ENCODE measurements at places on chromosomes 5 and 9. TPM values are rescaled to one million over a fixed set of nuclear protein-coding genes. Genes with fewer than 3 reads are reported as not detected.

The FAM163B gene
- total RNA-seq: 1.5 TPM

The MEIKIN gene
- not detected for total RNA-seq

DNA sequence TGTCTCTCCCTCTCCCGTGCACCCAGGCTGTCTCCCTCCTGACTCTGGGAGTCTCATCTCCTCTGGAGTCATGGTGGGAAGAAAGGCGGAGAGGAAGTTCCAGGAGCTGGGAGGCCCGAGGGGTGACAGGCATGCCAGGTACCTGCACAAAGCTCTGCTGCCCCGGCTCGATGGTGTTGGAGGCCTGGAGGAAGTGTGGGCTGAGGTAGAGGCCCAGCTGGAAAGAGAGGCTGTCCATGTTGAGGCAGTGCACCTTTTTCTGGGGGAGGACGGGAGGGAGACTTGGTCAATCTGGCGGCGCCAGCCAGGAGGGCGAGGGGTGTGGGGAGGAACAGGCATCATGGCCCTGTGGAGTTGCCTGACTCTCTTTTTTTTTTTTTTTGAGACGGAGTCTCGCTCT is 15.9 kb downstream of the FPGS start:
- no peak for DNase-seq

DNA sequence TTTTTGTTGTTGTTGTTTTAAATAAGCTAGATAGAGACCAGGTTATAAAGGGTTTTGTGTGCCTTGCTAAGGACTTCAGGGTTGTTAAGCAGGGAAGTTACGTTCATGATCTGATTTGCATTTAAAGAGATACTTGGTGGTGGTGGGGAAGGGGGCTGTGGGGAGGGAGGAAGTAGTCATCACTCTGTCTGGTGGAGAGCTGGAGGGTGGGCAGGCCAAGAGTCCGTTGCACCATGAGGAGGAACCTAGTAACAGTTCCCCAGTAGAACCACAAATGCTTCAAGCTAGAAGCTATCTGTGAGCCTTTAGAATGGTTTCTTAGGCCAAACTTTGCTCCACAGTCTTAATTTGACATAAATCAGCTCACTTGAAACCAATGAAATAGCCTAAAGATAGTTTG is 18.7 kb upstream of the ROPN1L start:
- DNase-seq: no peak

- DNase-seq: no peak
These were observed 458.6 kb downstream of the ZNF608 start for GRCh38 chr5:124287813-124288212.
